ENCODE measurements at places on chromosomes 4 and X.

DNA sequence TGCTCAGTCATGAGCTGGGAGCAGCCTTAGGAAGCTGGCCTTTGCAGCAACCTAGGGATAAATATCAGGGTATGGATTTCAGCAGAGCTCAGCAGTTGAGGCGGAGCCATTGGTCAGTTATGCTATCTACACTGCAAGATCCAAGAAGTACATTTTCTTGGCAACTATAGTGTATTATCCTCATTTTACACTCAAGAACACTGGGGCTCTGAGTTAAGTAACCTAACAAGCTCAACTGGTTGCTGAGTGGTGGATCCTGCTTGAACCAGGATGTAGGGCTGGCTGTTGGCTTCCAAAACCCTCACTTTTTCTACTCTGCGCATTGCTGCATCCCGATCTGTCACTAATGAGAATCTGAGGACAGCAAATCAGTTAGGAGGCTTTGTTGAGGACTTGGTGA is 1.5 kb upstream of the SCARB2 start:
- no peak for DNase-seq

- no peak for DNase-seq
These were observed 3.0 kb upstream of the LAGE3 start for GRCh38 chrX:154481911-154482601.

DNA sequence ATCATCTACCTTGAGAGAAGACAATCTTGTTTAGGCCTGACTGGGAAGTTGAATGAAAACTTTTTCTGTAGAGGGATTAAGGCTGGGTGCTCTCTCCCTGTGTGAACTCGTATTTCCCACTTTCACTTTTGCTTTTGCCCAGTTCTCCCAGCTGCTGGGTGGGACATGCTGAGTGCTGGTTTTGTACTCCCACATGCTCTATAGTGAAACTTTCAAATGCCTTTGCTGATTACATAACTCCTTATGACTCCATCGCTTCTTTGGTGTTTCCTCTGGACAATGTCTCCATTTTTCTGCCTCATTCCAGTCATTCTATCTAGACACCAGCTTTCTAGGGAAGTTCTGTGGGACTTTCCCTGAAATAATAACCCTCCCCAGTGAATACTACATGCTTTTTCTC is 100.5 kb downstream of the CLNK start:
- peak; percentile 32 for DNase-seq

DNA sequence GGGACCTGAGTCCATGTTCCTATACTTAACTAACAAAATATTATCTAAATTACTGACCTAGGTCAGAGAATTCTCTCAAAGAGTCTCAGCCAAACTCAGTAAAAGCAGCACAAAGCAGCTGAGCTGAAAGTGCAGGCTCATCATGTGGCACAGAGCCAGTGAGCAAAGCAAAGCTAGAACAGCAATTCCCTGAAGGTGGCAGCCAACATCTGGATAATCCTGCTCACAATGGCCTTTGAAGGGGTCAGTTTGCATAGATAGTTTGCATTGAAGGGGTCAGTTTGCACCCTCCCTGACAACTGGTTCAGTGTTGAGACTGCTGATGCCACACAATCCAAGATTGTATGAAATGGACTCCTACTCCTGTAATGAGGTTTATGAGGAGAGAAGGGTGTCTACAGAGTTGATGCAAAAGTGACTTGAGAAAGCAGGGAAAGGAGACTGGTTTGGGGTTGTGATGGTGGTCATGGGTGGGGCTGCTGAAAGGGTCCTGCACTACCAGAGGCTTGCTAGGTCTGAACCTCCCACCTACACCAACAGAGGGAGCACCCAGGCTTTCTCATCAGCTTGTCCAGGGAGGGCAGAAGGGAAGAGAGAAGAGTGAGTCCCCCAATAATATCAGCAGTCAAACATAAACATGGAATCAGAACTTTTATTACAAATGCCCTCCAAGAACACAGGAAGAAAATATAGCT is 39.7 kb downstream of the TRIM61 start:
- no peak for DNase-seq

DNA sequence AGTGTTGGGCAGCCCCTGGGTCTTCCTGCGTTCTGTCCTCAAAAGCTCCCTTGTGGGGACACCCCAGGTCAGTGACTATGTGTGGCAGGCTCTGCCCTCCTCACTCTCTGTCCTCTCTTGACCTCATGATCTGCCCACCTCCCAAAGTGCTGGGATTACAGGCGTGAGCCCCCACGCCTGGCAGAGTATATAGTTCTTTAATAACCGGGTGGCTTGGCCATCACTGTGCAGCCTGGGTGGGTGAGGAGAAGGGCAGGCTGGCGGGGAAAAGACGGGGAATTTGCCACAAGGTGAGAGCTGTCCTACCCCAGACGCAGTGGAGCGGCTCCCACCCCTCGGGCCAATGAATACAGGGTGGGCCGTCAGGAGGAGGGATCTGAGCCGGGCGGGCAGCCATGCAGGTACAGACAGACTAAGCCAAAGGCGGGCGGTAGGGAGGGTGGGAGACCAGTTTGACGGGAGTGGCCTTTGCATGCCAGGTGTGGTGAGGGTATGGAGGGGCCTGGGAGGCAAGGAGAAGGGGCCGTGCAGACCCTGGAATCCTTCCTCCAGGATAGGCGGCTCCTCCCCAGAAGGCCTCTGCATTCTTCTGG is 2.5 kb downstream of the SH3BP2 start:
- no peak for DNase-seq

- DNase-seq: no peak
These were observed 120.8 kb downstream of the EGF start for GRCh38 chr4:110033355-110034025.
